ENCODE measurements at places on chromosomes 13 and 19.

- no peak for DNase-seq
These were observed 121.0 kb downstream of the KLF5 start for GRCh38 chr13:73179650-73180274.

DNA sequence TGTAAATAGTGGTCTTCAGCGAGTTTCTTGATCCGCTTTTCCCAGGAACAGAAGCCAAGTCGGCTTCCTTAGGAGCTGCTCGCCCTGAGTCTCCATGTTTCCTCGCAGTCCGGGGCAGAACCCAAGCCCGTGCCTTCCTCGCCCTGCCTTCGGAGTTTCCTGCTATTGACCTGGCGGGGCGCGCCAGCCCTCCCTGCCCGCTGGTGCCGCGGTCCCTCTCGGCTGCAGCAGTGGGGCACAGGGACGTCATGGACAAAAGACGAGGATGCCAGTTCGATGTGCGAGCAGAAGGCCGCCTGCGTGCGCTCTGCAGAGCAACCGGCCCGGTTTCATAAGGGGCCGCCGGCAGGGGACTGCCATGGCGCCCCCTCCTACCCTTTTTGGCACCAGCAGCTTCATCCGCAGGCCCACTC, 156.6 kb downstream of the TM9SF2 start:
- no peak for DNase-seq

- no peak for DNase-seq
These were observed 274.7 kb downstream of the SUCLA2 start for GRCh38 chr13:47726394-47726793.

DNA sequence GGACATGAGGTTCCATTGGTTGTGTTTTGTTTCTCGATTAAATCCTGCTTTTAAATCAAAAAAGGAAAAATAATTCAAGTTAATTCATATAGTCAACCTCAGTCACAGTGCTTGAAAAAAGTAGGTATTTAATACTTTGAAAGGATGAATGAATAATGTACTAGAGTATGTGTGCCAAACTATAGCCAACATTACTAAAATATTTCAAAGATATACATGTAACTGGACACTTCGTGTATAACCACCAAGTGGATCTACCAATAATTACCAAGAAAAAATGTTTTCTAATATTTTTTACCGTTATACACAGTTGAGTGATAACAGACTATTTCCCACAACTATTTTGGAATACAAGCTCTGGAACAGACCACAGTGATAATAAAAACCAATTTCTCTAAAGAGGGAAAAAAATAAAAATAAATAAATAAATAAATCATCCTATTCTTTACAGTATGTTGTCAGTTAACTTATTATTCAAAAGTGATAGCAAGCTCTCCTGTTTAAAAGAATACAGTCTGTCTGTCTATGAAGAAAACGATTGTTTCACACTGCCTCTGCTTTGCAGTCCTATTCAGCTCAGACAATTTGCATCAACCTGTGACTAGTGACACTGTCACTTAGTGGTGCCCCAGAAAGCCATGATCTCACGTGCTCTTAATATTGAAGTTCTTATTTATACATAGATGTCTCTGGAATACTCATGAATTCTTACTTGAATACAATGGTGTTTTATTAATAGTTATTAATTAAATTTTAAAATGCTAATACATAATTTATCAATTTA, 58.2 kb downstream of the UBL3 start:
- no peak for DNase-seq

GRCh38 chr13:45490068-45490467, 25.3 kb downstream of the COG3 start:
- no peak for DNase-seq

GRCh38 chr13:33855371-33855895, 37.5 kb downstream of the RFC3 start:
- DNase-seq = no peak

DNA sequence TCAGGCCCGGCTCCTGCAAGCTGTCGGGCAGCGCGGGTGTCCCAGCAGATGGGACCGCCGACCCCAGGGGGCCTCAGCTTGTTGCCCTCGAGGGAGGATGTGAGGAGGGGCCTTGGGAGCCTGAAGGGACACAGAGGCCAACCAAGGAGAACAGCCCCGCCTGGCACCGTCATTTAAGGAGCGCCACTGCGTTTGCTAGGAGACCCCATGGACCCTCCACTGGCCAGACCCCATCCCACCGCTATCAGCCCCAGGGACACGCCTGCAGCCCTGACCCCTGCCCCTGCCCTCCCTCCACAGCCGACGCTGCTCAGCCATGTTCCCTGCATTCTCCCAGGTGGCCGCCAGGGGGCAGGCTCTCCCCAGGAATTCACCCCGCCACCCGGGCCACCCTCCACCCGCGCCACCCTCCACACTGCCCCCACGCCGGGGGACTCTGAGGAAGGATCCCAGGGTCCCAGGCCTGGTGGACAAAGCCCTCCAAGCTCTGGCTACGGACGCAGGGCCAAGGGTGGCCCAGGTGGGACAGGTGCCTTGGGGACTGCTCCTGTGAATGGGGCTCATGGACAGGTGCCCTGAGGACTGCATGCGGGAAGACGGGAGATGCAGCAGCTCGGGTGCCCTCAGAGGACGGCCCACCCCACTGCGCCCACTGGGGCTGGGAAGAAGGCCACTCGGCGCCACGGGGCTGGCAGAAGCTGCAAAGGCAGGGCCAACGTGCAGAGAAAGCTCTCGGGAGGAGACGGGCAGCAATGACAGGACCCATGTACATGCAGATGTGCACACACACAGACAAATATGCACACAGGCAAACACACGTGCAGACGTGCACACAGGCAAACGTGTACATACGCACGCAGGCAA, 34.4 kb downstream of the PIP5K1C start:
- DNase-seq = no peak

- peak; percentile 68 for DNase-seq
These were observed 880 bp downstream of the SWSAP1 start for GRCh38 chr19:11375143-11375948.

DNA sequence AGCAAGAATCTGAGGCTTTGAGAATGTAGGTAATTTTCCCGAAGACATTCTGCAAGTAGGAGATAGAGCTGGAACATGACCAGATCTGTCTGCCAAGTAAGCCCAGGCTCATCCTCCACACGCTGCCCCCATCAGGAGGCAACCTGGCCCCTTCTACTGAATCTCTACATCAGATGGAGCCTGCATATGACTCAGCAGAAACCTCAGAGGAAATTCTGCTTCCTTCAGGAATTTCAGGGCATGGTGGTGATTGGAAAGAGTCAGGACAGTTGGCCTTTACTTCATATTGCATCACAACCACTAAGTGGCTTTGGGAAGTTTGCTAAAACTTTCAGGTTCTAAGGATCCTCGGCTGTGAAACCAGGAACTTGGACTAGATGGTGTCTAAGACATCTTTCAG, 85.2 kb downstream of the LRRC63 start:
- DNase-seq = no peak

- no peak for DNase-seq
These were observed 416.4 kb downstream of the DCT start for GRCh38 chr13:94063096-94063495.

DNA sequence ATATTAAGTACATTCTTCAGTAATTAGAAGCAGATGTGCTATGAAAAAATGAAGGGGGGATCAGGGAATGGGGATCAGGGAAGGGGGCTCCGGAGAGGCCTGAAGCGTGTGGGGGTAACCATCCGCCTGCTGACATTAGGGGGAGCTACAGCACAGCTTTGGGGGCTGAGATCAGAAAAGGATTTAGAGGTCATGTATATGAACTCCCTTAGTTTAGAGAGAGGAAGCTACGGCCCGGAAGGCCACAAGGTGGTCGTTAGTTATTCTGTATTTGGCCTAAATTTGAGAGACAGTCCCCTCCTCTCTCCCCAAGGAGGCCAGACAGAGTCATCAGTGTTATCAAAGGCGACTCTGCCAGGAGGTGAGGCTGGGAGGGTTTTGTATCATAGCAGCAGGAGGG, 99.0 kb downstream of the TM9SF2 start:
- DNase-seq = peak; percentile 83

DNA sequence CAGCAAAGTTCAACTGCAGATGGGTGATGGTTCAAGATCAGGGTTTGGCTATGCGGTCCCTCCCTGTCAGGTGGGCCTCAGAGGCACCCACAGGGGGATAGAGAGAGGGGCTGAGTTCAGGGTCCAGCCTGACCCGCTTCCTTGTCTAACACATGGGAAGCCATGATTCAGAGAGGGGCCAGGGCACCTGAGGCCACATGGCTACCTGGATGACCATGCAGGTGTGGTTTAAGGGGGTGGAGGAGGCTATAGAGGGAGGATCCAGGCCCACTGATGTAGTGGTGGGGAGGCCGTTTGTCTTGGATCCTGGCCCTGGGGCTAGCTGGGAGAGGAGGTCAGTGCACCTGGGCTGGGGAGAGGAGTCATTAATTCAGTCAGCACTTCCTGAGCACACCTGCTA, 56.7 kb downstream of the ZNF536 start:
- DNase-seq = no peak

GRCh38 chr13:110070511-110071120, 236.3 kb downstream of the COL4A1 start:
- DNase-seq = no peak

- peak; percentile 88 for DNase-seq
These were observed at the start of gene LSR for GRCh38 chr19:35248310-35249145. TSS of gene LSR (plus strand) at chr19:35249002. CDS start at chr19:35249023, 21 bp downstream.

DNA sequence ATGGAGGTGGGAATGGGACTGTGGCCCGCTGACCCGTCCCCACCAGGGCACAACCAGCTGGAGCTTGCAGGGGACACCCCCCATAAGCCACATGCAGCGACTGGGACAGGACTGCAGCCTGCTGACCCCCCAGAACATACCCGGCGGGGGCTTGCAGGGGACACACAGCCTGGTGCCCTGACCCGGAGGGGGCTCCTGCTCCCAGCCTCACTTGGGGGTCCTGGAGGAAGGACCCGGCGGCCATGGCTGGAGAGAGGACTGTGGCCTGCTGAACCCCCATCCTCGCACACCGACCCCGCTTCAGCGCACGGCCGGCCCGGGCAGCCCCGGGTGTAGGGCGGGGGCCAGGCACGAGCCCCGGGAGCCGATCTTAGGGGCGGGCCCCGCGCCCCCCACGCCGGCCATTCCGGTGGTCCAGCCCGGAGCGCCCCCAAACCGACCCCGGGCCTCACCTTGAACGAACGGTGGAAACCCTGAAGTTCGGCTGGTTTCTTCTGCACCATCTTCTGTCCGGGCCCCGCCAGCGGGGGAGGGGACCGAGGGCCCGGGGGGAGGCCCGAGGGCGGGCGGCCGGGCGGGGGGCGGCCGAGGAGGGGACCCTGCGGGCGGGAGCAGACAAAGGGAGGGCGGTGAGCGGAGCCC, 574 bp downstream of the MKNK2 start:
- no peak for DNase-seq

Measured in H1 (cell line).